ENCODE measurements at places on chromosomes 13 and 19. TPM values are rescaled to one million over a fixed set of nuclear protein-coding genes. Genes with fewer than 3 reads are reported as not detected.

DAZAP1 gene
- 50.4 TPM for total RNA-seq

NKPD1 gene
- total RNA-seq: under 0.01 TPM

TEX26 gene
- 0.44 TPM for total RNA-seq

NOTCH3 gene
- 51.1 TPM for total RNA-seq

LGI4 gene
- 0.29 TPM for total RNA-seq
